Activated T-cell treated with anti-CD3 and anti-CD28 coated beads, Interleukin-2, amount 50 U/mL, for 1 hour (primary cell): ENCODE measurements at places on chromosomes 12 and 14.

DNA sequence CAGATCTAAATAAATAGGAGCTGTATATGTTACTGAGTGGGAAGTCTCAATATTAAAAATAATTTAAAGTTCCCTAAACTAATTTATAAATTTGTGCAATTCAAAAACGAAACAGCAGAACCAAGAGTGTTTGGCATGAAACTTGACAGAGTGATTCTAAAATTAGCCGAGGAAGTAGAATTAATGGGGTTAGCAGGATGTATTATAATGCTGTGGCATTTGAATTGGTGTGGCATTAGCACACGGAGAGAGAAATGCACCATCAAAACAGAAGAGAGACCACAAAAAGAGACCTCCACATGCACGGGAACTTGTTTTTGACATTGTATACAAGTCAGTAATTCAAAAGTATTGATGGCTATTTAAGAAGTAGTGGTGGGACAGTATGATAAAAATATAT lies 366.0 kb upstream of the RGS6 start:
- DNase-seq, result no peak

DNA sequence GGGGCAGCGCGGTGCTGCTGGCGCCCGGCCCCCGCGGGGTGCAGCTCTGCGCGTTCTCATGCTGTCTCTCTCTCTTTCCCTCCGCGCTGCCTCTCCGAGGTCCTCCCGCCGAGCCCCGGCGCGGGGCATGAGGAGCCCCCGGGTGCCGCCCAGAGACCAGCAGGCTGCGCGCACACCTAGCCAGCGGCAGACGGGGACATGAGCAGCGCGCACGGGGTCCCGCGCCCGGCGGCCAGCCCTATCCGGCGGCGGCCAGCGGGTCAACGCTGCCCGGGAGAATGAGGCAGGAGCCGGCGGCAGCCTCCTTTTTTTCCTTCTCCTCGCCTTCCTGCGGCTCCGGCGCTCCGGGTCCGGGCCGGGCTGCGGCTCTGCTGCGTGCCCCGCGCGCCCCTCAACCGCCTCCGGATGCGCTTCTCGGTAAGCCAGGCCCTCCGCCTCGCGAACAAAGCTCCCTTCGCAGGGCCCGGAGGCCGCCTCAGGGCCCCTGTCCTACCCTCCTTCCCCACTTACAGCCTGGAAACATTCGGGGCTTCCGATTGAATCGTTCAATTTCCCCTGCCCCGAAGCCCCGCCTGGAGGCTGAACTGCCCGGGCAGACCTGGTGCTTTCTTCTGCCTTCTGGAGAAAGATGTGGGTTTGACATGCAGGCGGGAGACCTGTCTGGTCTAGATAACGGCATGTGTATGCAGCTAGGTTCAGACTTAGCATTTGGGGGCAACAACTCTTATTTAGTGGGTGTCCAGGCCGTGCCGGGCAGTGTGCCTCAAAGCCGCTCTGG lies at the start of gene TUNAR:
Gene TUNAR, plus strand, starts transcription at position 72 of the 778 bp plus-strand sequence.
- DNase-seq, result no peak

- no peak for DNase-seq
These were observed 238.9 kb upstream of the LMO3 start for GRCh38 chr12:16844875-16845274.

- DNase-seq, result no peak
These were observed 15.8 kb downstream of the ITPR2 start for GRCh38 chr12:26817183-26817591.

- no peak for DNase-seq
These were observed 16.3 kb downstream of the ATP5MC2 start for GRCh38 chr12:53659571-53659981.

- no peak for DNase-seq
These were observed at the start of gene WSCD2 for GRCh38 chr12:108129017-108129812. Gene WSCD2, plus strand, starts transcription at chr12:108129288. Its CDS starts 66,545 bp downstream, at chr12:108195833.

DNA sequence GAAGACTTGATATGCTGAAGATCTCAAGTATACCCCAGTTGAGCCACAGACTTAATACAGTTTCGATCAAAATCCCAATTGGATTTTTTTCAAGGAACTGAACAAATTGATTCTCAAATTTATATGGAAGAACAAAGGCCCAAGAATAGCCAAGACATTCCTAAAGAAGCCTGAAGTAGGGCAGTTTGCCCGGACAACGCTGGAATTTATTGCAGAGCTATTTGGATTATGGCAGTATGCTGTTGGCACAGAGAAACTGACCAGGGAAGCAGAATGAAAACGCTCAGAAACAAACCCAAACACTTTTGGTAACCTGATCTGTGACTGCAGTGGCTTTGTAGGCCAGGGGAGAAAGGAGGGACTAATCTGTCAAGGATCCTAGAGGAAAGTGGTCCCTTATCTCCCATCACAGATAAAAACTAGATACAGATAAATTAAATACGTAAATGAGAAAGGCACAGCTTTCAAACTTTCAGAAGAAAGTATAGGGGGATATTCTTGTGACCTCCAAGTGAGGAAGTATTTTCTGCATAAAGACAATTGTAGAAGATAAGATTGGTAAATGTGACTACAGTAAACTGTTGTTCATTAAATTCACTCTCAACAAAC lies 35.9 kb upstream of the GSC start:
- no peak for DNase-seq

DNA sequence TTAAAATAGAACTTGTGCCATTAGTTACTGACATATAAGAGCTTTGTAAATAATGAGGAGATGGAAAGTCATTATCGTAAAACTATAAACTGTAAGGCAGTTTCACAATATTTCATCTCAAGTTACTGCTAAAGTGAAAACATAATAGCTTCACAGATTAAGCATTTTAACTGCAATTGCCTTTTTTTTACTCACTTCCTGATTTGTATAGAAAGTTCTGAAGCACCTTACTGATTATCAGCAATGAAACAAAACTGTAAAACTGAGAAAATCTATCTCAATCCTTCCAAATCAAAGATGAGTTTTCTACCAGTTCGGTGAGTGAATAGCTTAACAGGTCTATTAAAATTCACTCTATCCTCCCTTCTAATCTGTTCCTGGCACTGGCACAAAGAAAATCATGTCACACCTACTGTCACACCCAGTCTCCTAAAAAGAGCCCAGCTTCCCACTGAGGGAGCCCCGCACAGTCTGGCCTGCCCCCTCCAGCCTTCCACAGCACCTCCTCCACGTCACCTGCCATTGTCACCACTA lies 161.4 kb upstream of the ABCD2 start:
- DNase-seq, result no peak

DNA sequence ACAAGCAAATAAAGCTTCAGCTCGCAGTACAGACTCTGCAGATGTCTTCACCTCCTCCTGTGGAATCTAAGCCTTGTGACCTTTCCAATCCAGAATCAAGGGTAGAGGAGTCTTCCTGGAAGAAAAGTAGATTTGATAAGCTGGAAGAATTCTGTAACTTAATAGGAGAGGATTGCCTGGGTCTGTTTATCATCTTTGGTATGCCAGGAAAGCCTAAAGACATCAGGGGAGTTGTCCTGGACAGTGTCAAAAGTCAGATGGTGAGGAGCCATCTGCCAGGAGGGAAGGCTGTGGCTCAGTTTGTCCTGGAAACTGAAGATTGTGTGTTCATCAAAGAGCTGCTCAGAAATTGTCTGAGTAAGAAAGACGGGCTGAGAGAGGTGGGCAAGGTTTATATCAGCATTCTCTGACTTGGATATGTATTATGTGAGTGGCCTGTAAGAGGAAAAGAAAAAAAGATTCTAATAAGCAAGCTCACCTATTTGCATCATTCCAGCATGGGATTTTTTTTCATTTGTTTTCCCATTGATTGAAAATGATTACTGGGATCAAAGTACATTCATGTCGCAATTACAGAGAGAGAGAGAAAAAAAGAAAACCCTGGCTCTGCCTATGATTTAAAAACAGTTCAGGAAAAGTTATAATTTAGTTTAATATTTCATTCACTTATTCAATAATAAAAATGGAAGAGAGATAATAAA lies 767 bp downstream of the REP15 start:
- DNase-seq, result no peak

- peak; percentile 71 for DNase-seq
These were observed 1037.8 kb downstream of the TMEM121 start for GRCh38 chr14:106564058-106564643.

DNA sequence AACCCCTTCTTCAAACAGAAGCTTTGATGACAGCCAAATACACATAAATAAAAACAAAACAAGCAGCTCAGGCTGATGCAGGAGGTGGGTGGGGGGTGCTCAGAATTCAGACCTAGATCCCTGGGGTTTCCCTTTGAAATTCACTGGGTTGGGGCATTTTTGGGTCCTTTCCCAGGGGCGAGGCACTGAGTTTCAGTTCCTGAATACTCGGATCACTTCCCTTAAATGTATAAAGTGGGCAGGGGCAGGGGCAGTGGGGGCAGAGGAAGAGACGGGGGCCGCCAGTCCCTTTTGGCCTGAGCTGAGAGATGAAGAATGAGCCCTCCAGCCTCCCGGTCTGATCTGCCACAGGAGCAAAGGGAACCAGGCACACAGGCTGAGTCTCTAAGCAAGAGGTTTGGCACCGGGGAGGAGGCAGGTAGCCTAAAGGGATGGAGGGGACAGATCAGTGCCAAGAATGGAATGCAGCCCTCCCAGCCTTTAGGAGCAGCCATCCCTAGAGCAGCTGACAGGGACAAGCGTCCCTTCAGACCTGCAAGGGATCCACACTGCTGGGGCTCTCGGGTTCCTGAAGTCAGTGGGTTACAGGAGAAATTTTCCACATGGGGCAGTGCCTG lies 20.3 kb downstream of the KDM2B start:
- no peak for DNase-seq

DNA sequence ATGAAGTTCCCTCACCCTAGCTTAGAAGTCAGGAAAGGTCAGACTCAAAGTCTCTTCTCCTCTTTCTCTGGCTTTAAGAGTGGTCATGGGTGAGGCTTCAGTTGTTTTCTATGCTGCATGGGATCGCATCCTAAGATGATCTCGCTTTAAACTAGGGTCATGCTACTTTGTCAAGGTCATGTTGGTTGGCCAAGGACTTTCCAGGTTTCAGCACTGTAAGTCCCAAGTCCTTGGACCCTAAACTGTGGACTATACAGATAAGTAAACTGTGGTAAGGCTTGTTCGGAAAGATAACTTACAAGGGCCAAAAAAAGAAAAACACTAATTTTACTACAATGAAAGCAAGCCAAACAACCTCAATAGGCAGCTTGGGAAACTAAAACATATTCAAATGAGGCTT lies 17.4 kb downstream of the HAL start:
- no peak for DNase-seq

GRCh38 chr12:110426406-110426805 lies 22.9 kb upstream of the ANAPC7 start:
- DNase-seq, result no peak

- no peak for DNase-seq
These were observed 38.7 kb downstream of the SH2B3 start for GRCh38 chr12:111444314-111444924.
